ENCODE measurements at places on chromosomes 6 and 20.

DNA sequence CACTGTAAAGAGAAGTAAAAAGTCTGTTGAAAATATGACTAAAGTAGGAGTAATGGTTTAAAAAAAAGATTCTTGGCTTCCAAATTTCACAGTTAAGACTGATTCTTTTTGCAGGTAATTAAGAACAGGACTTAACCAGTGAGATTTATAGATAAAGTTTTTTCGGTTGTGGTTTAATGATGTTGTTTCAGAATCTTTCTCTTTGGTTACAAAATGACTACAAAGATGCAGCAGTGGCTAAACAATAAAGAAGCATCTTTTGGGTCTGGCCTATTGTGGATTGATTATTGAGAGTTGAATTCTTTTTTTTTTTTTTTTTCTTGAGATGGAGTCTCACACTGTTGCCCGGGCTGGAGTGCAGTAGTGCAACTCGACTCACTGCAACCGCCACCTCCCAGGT is 109.7 kb downstream of the AKAP7 start:
- no peak for DNase-seq

DNA sequence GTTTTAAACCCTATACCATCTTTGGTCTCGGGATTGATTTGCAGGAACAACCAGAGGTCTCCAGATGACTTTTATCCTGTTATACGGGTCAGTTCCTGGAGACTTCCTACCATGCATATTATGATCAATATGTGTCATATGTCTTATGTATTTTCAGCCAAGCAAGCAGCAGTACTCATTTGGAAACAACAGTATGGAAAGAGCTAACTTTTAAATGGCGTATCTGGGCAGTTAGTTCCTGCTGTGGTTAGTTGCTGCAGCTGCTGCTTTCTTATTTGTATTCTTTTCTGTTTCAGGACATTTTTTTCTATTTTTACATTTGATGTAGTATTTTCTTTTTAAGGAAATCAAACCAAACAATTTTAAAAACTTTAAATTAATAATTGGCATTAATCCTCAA is 207.5 kb downstream of the MANEA start:
- DNase-seq, result no peak

- no peak for DNase-seq
Measured at GRCh38 chr6:168309997-168310396, 9.6 kb downstream of the DACT2 start.

- no peak for DNase-seq
Measured at GRCh38 chr6:54014440-54014839, 96.8 kb upstream of the MLIP start.

DNA sequence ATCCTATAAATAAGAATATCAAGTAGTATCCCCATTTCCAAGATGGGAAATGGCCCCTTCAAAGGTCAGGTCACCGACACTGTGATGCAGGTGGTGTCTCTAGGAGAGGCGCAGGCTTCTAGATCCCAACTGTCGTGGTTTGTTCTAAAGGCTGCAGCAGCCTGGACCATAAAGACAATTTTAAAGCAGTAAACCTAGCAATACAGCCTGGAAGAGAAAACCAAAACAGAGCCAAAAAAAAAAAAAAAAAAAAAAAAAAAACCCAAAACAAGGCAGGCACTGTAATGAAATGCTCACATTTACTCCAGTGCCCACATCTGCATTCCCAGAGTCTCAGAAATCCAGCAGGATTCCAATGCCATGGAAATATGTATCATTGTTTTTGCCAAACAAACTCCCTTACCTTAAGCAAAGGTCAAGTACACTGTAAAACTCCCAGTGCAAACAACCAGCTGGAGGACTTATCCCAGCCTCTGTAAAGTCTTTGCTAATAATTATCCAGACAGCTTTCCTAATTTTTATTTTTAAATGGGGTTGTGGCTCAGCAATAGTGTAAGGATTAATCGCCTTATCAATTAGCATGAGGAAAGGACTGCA is 98.2 kb downstream of the PSMG4 start:
- DNase-seq, result no peak

Data from A172 (cell line).